ENCODE measurements at places on chromosomes 12 and 14. TPM values are rescaled to one million over a fixed set of nuclear protein-coding genes. Genes with fewer than 3 reads are reported as not detected.

- no peak for DNase-seq
Observed at GRCh38 chr14:32300136-32300535, 29.0 kb upstream of the AKAP6 start.

DNA sequence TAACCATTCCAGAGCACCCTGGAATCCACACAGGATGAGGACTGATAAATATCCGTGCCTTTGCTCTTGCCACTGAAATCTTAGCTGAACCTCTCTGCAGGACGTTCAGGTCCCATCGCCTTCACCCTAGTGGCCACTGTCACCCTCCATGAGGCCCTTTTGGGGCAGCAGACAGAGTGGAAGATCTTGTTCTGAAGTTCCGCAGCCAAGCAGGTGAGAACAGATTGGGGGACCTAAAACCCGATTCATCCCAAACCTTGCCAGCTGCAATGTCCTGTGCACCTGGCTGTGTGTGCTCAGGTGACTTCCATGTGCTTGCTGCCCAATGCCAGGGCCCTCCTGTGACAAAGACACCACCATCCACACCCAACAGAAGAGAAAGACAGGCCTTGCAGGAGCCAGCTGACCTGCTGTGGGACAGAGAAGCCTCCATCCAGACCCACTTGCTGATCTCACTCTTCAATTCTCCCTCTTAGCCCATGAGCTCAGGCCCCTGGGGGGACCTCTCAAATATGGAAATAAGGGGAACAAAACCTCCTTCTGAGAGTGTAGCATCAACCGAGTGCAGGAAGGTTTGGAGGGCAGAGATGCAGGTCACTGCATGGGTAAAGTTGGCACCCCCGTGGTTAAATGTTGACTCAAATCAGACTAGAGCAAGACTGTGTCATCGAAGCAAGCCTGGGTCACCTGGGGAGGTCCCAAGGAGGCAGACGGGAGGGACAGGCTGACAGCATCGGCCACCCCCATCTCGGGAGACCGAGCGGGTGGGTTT is 308.7 kb upstream of the DIO3 start:
- no peak for DNase-seq

DNA sequence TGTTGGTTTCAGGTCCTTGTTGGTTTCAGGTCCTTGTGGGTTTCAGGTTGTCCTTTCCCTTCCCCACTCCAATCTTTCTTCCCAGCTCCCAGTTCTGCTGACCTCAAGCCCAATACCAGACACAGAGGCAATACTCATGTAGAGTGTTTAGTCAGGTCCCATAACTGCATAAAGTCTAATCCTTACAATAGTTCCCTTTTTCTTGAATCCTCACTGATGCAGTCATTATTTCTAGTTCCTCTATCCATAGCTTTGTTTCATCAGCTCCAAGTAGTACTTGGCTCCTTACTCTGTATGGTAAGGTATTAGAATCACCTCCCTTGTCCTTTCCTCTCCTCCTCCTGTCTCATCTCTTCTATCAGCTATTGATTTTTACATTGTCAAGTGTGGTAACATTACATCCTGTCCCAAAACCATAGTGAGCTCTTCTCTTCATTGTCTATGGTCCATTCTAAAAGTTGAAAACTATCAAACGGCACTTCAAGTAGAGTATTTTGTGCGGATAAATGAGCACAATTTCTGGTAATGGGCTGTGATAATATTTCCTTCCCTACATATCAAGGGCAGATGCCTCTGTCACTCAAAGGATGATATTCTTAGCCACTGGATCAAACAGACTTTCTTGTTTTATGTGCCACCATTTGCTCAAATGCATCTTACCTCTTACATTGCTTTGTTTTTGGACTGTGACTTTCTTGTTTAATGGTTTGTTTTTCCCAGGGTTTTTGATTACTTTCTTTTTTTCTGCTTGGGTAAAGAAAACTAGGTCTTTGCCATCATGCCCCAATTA is 57.2 kb upstream of the JDP2 start:
- DNase-seq = no peak

GRCh38 chr14:50003213-50004021 is 110.5 kb downstream of the ARF6 start:
- peak; percentile 47 for DNase-seq

DNA sequence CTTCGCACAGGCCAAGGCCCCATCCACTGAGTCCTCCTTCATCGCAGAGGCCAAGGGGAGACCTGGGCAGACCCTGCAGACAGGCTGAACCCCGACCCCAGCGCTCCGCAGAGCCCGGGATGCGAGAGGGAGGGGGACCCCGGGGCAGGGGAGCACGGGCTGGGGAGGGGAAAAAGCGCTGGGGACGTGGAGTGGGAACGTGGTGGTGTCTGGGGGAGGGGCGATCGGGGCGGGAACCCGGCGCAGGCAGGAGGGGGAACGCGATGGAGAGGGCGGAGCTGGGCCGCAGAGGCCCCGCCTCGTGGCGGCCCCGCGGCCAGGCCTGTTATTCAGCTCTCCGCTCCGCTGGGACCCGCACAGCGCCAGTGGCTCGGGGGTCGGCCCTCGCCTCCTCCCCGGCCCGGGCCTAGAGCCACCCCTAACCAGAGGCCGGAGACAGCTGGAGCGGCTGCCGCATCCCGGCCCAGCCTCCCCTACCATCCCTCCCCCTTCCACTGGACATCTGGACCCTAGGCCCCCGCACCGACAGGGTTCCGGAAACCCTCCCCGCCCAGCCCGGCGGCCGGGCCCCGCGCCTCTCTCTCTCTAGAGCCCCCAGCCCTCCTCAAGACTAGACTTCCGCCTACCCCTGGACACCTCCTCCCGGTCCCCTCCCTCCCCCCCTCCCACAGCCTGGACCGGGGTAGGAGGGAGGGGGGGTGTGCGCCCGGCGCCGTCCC is at the start of gene ARHGEF25:
Gene ARHGEF25 (plus strand): TSS at position 328 of the 719 bp plus-strand sequence. CDS start 460 bp downstream, outside the sequence.
- DNase-seq = peak; percentile 30

- DNase-seq = no peak
Observed at GRCh38 chr14:99360774-99361595, 89.0 kb upstream of the BCL11B start.

FGF23 gene
- not detected for total RNA-seq

DNA sequence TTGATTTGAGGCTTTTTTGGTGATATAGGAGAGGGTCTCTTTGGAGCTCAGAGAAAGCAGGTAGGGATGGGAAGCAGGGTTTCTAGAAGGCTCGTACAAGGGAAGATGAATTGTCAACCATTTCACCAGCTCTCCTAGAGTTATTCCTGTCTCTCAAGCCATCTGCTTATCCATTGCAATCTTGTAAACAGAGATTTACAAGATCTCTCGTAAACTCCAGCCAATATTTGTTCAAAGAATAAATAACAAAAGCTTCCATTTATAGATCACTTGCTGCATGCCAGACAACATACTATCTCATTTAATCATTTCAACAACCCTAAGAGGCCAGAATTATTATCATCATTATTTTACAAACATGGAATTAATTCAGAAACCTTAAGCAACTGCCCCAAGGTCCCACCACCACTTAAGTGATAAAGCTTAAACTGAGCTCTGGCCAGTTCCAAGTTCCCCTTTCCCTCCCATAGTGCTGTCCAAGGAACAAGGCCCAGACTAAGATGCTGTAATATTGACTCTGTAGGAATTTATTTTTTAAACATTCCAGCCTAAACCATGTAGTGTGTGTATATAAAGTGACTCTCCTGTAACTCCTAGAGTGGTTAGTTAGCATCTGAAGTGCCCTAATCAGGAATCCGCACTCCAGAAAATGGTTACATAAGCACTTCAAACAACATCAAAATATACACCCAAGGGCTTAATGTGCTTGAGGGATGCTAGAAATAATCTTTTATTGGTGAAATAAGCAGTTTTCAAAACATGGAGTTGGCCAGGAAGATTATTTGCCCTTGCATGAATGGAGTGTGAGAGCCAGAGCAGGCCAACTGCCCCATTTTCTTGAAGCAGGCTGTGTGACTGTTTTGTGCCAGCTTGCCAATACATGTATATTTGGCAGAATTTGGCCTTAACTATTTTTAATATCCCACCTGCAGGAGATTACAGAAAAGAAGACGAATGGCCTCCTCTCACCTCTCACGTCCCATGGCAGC is 2.8 kb upstream of the PLEKHH1 start:
- no peak for DNase-seq

- peak; percentile 11 for DNase-seq
Observed at GRCh38 chr12:106764738-106765137, 9.7 kb upstream of the RIC8B start.

DNA sequence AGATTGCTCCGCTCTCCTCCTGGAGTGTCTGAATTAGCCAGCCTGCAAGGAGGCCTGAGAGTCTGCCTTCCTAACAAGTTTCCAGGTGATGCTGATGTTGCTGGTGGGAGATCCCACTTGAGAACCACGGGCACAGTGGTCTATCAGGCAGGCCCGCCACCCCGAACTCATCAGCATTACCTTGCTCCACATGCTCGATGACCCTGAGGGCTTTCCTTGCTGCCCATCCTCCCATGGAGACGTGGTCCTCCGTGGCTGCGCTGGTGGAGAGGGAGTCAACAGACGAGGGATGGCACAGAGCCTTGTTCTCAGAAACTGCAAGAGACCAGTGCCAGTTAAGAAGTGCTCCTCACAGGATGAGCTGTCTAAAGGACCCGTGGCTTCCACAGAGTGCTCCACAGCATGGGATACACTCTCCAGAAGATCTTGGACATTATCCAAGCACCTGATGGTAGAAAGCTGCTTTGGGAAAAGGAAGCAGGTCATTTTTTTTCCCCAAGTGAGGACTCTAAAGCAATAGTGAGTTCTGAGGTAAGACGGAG is 18.3 kb downstream of the HAL start:
- DNase-seq = no peak

NYNRIN gene
- 1.4 TPM for total RNA-seq

GRCh38 chr12:15458008-15458407 is 135.7 kb downstream of the PTPRO start:
- DNase-seq = no peak

GRCh38 chr12:127130506-127131124 is 1136.4 kb upstream of the TMEM132C start:
- no peak for DNase-seq

DNA sequence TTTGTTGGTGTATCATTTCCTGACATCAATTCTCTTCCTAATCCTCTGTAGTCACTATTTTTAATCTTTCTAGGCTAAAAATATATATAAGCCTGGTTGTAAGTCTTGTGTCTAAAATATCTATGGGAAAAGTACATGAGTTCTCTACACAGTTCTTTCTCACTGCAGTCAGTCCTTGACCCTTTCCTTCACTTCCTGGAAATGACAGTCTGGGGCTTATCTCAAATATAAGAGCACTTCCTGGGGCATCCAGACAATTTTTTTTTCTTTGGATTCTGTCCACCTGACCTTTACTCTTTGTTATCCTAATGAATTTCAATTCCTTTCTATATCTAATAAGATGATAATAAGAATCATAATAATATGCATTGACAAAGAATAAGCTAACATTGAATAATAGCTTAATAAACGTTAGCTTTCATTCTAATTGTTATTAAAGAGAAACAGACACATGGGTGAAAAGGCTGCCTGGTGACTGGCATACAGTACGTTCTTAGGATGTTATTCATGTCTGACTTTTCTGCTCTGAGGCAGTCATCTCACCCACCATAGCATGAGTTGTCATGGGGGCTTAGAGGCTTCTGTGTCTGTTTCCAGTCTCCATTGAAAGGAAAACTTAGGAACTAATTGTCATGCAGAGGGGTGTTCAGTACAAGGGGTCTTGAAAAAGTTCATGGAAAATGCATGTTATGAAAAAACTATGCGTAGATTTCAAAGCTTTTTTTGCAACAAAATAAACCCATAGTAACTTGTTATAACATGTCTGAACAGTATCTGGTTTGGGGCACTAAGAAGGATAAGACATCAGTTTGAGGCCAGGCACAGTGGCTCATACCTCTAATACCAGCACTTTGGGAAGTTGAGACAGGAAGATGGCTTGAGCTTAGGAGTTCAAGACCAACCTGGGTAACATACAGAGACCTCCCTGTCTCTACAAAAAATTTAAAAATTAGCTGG is 66.2 kb upstream of the DNM1L start:
- DNase-seq = no peak

SLCO1B3 gene
- not detected for total RNA-seq

VASH1 gene
- 15.3 TPM for total RNA-seq

- no peak for DNase-seq
Observed at GRCh38 chr12:71524626-71525025, 85.0 kb downstream of the LGR5 start.

GLIPR1L1 gene
- not detected for total RNA-seq

GRCh38 chr12:5571115-5571514 is 139.2 kb downstream of the NTF3 start:
- no peak for DNase-seq

- DNase-seq = no peak
Observed at GRCh38 chr12:63085120-63085519, 65.9 kb downstream of the AVPR1A start.

KRT3 gene
- not detected for total RNA-seq

GRCh38 chr12:51972849-51973273 is 21.4 kb downstream of the ACVR1B start:
- DNase-seq = peak; percentile 73
